ENCODE measurements at places on chromosomes 7 and 10. TPM values are rescaled to one million over a fixed set of nuclear protein-coding genes. Genes with fewer than 3 reads are reported as not detected.

WNT8B gene
- 0.37 TPM for polyA plus RNA-seq

PPP1R17 gene
- 8.8 TPM for polyA plus RNA-seq

RBP3 gene
- polyA plus RNA-seq, result not detected

CLDN3 gene
- not detected for polyA plus RNA-seq

MYL7 gene
- polyA plus RNA-seq, result not detected

FOXI2 gene
- not detected for polyA plus RNA-seq

DNAH11 gene
- polyA plus RNA-seq, result 2.1 TPM

CPED1 gene
- polyA plus RNA-seq, result not detected

ASZ1 gene
- polyA plus RNA-seq, result not detected

Measured in neural cell (in vitro differentiated cells).